ENCODE measurements at places on chromosomes 1 and 21.

GRCh38 chr1:217494767-217495166, 136.1 kb downstream of the GPATCH2 start:
- peaks cover 40% of the 10 kb centered on the region for H3K36me3 ChIP-seq
- no peak overlapping the region for H3K27ac ChIP-seq
- H3K4me3 ChIP-seq, result no peak overlapping the region
- no peak for DNase-seq
- no peaks in the 10 kb centered on the region for H3K27me3 ChIP-seq
- H3K4me1 ChIP-seq, result no peaks in the 10 kb centered on the region

- H3K4me3 ChIP-seq, result no peak overlapping the region
- peaks cover 5% of the 10 kb centered on the region for H3K36me3 ChIP-seq
- no peak for DNase-seq
- H3K27ac ChIP-seq, result no peak overlapping the region
Measured at GRCh38 chr1:93783876-93784275, 95.1 kb downstream of the DNTTIP2 start.

GRCh38 chr21:39105341-39105765, 77.9 kb downstream of the PSMG1 start:
- H3K27me3 ChIP-seq, result peaks cover 11% of the 10 kb centered on the region
- no peak overlapping the region for H3K27ac ChIP-seq
- no peak for DNase-seq
- no peaks in the 10 kb centered on the region for H3K36me3 ChIP-seq
- H3K4me3 ChIP-seq, result no peak overlapping the region

- no peak overlapping the region for H3K4me3 ChIP-seq
- H3K36me3 ChIP-seq, result no peaks in the 10 kb centered on the region
- no peak for DNase-seq
- H3K27me3 ChIP-seq, result peaks cover 18% of the 10 kb centered on the region
- H3K4me1 ChIP-seq, result no peaks in the 10 kb centered on the region
Measured at GRCh38 chr1:30522031-30523004, 201.1 kb downstream of the MATN1 start.

- H3K27ac ChIP-seq, result no peak overlapping the region
- H3K36me3 ChIP-seq, result no peaks in the 10 kb centered on the region
- DNase-seq, result no peak
- no peak overlapping the region for H3K4me3 ChIP-seq
- H3K27me3 ChIP-seq, result no peaks in the 10 kb centered on the region
Measured at GRCh38 chr1:174839211-174839610, 160.5 kb upstream of the CACYBP start.

DNA sequence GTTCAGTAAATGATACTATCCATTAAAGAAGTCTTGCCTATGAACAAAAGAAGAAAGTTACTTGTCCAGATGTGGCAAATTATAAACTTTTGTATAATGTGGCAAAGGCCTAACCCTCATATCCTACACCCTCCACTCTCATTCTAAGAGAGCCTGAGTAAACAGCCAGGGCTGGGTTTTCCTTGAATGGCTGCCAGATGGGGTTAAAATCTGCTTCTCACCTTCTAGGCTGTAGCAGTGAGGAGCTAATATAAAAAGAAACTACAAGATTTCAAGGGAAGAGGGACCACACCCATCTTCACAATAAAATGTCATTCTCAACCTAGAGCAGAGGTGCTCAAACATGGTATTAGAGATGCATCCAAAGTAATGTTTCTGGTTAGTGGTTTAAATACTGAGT, 8.9 kb downstream of the RABIF start:
- H3K27ac ChIP-seq, result no peak overlapping the region
- H3K4me1 ChIP-seq, result peaks cover 11% of the 10 kb centered on the region
- H3K36me3 ChIP-seq, result peaks cover 42% of the 10 kb centered on the region
- no peak for DNase-seq
- H3K4me3 ChIP-seq, result no peak overlapping the region

GRCh38 chr21:26154753-26155152, 15.8 kb downstream of the APP start:
- H3K4me3 ChIP-seq, result no peak overlapping the region
- peaks cover 5% of the 10 kb centered on the region for H3K4me1 ChIP-seq
- no peaks in the 10 kb centered on the region for H3K27me3 ChIP-seq
- peaks cover 9% of the 10 kb centered on the region for H3K36me3 ChIP-seq

DNA sequence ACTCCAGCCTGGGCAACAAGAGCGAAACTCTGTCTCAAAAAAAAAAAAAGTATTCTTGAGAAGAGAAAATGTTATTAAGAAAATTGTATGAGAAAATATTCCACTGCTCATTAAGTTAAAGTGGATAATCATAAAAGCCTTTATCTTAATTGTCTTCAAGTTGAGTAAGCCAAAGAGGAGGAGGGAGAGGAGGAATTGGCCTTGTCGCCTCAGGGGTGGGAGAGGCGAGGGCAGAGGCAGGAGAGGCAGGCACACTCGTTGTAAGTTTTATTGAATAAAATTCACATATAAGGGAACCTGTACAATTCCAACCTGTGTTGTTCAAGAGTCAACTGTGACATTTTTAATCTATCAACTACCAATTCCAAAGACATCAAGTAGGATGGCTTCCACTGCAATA, 820.3 kb downstream of the USP25 start:
- no peaks in the 10 kb centered on the region for H3K4me1 ChIP-seq
- no peak overlapping the region for H3K27ac ChIP-seq
- no peak overlapping the region for H3K4me3 ChIP-seq
- no peaks in the 10 kb centered on the region for H3K27me3 ChIP-seq
- H3K36me3 ChIP-seq, result no peaks in the 10 kb centered on the region

DNA sequence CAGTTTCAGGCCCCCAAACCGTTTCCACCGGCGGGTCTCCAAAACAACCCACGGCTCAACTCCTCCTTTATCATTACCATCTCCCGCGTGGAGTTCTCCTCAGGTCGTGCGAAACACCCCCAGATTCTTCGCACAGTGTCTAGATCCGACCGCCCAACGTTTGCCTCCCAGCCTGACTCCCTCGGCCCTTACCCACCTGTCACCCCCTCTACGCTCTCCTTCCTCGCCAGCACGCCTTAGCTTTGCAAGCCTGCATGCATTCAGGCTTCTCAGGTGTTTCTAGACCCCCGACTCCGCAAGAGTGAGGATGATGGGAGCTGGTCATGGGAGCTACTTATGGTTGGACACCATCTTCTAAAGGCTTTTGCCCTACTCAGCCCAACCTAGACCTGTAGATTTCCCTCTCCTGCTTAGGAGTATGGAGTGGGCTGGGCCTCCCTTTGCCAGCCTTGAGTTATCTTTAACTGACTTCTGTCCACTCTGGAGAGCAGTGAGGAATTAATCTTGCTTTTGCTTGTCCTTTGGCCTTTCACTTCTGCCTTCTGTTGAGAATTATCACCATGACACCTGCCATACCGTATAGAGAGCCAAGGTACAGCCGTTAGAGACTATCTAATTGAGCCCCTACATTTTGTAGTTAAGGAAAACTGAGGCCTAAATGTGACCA, 865 bp downstream of the ATP5IF1 start:
- H3K27ac ChIP-seq, result no peak overlapping the region
- DNase-seq, result no peak
- H3K4me1 ChIP-seq, result peaks cover 22% of the 10 kb centered on the region

DNA sequence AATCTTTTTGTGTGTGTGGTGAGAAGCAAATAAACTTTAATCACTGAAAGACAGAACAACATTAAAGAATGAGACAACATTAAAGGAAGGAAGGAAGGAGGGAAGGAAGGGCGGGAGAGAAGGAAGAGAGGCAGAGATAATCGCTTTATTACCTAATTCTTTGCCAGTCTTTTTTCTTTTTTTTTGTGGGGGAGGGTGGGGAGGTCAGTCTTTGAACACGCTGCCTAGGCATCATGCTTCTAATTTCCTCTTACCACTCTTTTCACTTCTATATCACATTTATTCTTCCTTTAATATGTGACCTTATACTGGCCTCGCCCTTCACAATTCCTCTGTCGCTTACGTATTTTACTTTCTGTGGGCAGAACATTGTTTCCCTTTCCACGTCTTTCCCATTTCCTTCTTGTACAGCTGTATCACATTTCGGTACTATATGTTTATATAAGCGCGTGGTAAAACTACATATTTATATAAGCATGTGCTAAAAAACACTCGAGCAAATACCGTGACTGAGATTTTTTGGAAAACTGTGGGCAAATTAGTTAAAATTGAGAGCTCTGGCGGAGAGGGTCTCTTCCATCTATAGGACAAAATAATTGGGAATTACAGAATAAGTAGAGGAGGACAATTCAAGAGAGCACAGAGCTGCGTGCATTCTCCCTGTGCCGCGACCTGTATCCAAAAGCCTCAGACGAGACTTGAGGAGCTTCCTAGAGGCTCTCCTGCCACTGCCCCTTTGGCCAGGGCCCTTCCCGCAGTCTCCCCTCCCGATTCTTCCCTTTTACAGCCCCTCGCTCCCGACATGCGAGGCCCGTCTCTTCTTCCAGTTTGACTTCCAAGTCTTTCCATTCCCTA, 823 bp upstream of the PRKAA2 start:
- peaks cover 13% of the 10 kb centered on the region for H3K4me1 ChIP-seq
- no peak overlapping the region for H3K27ac ChIP-seq
- H3K27me3 ChIP-seq, result peaks cover 57% of the 10 kb centered on the region
- H3K36me3 ChIP-seq, result peaks cover 11% of the 10 kb centered on the region
- peak overlapping the region; percentile 6 for H3K4me3 ChIP-seq

DNA sequence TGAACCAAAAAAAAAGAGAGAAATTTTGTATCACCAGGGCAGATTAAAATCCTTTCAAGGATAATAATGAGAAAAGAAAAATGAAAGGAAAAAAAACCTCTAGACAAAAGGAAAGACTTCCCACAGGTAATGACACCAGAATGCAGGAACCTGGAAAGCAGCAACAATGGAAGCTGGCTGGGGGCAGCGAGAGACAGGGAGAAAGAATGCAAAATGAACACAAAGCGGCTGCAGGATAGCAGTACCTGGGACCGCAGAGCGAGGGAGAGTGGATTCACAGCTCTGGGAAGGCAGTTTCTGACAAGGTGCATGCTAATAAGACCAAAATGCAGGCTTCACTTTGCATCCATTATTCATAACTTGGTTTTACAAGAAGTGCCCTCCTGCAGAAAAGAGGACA, 349.0 kb downstream of the SIPA1L2 start:
- peaks cover 9% of the 10 kb centered on the region for H3K27me3 ChIP-seq
- DNase-seq, result no peak
- no peaks in the 10 kb centered on the region for H3K4me1 ChIP-seq
- no peak overlapping the region for H3K4me3 ChIP-seq

GRCh38 chr1:205930799-205931281, 12.4 kb downstream of the SLC26A9 start:
- DNase-seq, result no peak
- no peak overlapping the region for H3K27ac ChIP-seq
- no peak overlapping the region for H3K4me3 ChIP-seq
- peaks cover 20% of the 10 kb centered on the region for H3K27me3 ChIP-seq
- H3K36me3 ChIP-seq, result no peaks in the 10 kb centered on the region
- no peaks in the 10 kb centered on the region for H3K4me1 ChIP-seq

DNA sequence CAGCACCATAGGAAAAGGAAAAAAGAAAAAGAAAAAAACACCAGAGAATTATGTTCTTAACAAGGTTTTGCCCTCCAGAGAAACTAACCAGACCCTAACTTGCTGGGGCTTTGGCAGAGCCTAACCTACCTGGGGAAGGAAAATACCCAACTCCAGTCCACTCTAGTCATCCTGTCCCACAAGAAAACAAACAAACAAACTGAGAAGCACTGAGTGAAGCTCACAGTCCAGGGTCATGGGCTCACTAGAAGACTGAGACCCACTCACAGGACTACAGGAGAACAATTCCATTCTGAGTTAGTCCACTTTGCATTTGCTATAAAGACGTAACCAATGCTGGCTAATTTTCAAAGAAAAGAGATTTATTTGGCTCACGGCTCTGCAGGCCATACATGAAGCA, 543.4 kb downstream of the SMYD3 start:
- no peak overlapping the region for H3K4me3 ChIP-seq
- H3K27ac ChIP-seq, result no peak overlapping the region
- H3K27me3 ChIP-seq, result no peaks in the 10 kb centered on the region
- no peaks in the 10 kb centered on the region for H3K36me3 ChIP-seq
- peaks cover 3% of the 10 kb centered on the region for H3K4me1 ChIP-seq
- no peak for DNase-seq

DNA sequence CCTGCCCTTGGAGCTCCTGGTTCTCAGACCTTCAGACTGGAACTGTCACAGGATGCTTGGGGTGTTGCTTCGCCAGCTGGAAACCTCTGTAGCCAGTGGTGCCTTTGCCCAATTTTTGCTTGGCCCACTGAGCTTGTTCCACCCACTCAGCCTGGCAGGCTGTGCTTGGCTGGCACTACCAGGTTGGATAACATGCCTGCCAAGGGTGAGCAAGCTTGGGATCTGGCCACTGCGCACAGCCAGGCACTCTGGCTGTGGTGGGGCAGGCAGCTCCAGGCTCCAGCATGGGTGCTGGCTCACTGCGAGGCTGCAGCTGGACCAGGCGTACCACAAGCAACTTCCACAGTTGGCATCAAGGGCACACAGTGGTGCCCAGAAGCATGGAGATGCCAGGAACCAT, 967.8 kb upstream of the NCAM2 start:
- DNase-seq, result no peak
- H3K4me3 ChIP-seq, result no peak overlapping the region

- no peaks in the 10 kb centered on the region for H3K27me3 ChIP-seq
- no peaks in the 10 kb centered on the region for H3K36me3 ChIP-seq
- DNase-seq, result no peak
- H3K27ac ChIP-seq, result no peak overlapping the region
- no peaks in the 10 kb centered on the region for H3K4me1 ChIP-seq
- no peak overlapping the region for H3K4me3 ChIP-seq
Measured at GRCh38 chr1:225611537-225612223, 41.2 kb downstream of the ENAH start.

DNA sequence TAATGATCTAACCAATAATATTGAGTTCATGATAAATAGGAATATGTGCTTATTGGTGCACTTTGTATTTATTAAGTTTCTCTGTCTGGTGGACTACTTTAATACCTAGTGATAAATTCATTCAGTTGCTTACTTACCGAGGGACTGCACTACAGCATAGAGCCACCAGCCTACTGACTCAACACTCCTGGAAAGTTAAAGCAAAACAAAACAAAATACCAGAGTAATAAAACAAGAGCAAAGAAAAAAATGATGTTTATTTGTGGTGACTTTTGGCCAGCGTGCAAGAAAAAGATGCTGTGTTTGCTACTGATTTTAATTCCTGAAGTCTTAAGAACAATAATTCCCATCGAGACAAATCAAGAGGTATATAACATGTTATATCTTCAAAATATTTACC, 586.3 kb downstream of the PLA2G4A start:
- H3K4me1 ChIP-seq, result no peaks in the 10 kb centered on the region
- H3K4me3 ChIP-seq, result no peak overlapping the region
- H3K36me3 ChIP-seq, result no peaks in the 10 kb centered on the region
- DNase-seq, result no peak

DNA sequence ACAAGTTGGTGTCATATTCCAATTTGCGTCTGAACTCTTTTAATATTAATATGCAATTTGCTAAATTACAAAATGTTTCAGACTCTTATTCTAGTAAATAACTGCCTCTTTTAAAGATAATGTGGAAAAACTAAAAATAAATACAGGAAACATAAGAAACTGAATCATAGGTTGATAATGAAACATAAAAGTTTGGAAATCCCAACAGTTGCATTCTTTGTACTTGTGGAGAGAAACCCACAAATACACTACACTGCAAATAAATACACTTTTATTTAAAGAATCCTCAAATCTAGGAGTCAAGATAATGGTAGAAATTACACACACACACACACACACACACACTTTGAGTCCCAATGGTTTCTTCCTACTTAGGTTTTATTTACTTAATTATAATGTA, 5.2 kb downstream of the BRINP3 start:
- H3K4me1 ChIP-seq, result no peaks in the 10 kb centered on the region
- H3K4me3 ChIP-seq, result no peak overlapping the region
- DNase-seq, result no peak
- H3K27me3 ChIP-seq, result peaks cover 20% of the 10 kb centered on the region
- H3K36me3 ChIP-seq, result no peaks in the 10 kb centered on the region
- no peak overlapping the region for H3K27ac ChIP-seq

- peaks cover 48% of the 10 kb centered on the region for H3K36me3 ChIP-seq
- peak overlapping the region; percentile 9 for H3K27ac ChIP-seq
- peak overlapping the region; percentile 34 for H3K4me3 ChIP-seq
Measured at GRCh38 chr1:231413749-231414082, 8.4 kb downstream of the EGLN1 start.

Data from naive thymus-derived CD8-positive, alpha-beta T cell (primary cell).